CD8-positive, alpha-beta memory T cell (primary cell): ENCODE measurements at places on chromosomes 2 and 18. TPM values are rescaled to one million over a fixed set of nuclear protein-coding genes. Genes with fewer than 3 reads are reported as not detected.

DNA sequence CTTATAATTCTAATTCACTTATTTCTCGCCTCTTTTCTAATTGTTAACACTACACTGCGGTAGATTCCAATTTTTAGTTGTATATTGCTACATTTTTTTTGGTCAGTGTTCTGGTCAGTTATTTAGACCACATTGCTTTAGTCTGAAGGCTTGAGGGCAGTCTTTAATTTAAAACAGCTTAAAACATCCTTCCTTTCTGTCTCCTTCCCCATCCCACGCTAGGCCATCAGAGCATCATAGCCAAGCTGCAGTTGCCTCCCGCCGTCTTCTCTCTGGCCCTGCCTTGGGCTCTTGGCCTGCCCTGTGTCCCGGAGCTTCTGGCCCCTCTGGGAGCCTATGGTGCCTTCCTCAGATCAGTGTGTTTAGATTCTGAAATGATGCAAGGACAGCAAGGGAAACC, 52.6 kb upstream of the GLI2 start:
- no peak for DNase-seq
- H3K27ac ChIP-seq, result no peak overlapping the region
- no peaks in the 10 kb centered on the region for H3K27me3 ChIP-seq
- H3K36me3 ChIP-seq, result no peaks in the 10 kb centered on the region
- H3K4me3 ChIP-seq, result no peak overlapping the region

- H3K4me3 ChIP-seq, result no peak overlapping the region
- no peaks in the 10 kb centered on the region for H3K4me1 ChIP-seq
- H3K36me3 ChIP-seq, result no peaks in the 10 kb centered on the region
- H3K27me3 ChIP-seq, result no peaks in the 10 kb centered on the region
Observed at GRCh38 chr2:226487573-226487972, 312.0 kb downstream of the IRS1 start.

GRCh38 chr2:177633910-177634294, 241.3 kb downstream of the AGPS start:
- no peak overlapping the region for H3K4me3 ChIP-seq
- H3K36me3 ChIP-seq, result no peaks in the 10 kb centered on the region
- no peaks in the 10 kb centered on the region for H3K27me3 ChIP-seq
- H3K27ac ChIP-seq, result no peak overlapping the region
- H3K4me1 ChIP-seq, result no peaks in the 10 kb centered on the region

DNA sequence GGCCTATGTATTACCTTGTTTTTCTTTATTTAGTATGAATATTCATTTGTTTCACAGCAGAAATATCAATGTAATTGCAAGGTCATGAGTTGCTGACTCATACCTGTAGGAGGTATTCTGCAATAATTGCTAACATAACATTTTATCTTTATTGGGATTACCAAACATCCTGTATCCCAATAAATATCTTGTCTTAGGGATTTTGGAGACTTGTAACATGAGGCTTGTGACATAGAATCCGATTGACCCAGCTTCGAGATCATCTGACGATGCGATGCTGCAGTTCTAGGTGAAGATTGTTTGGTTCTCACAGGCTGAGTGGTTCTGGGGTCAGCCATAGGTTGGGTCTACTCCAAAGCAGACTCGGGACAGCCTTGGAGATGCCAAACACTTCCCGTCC, 133.4 kb upstream of the RND3 start:
- H3K4me1 ChIP-seq, result no peaks in the 10 kb centered on the region
- H3K4me3 ChIP-seq, result no peak overlapping the region
- H3K36me3 ChIP-seq, result no peaks in the 10 kb centered on the region
- H3K27me3 ChIP-seq, result no peaks in the 10 kb centered on the region

The ECEL1 gene
- not detected for total RNA-seq
